ENCODE measurements at places on chromosomes 13 and 19.

DNA sequence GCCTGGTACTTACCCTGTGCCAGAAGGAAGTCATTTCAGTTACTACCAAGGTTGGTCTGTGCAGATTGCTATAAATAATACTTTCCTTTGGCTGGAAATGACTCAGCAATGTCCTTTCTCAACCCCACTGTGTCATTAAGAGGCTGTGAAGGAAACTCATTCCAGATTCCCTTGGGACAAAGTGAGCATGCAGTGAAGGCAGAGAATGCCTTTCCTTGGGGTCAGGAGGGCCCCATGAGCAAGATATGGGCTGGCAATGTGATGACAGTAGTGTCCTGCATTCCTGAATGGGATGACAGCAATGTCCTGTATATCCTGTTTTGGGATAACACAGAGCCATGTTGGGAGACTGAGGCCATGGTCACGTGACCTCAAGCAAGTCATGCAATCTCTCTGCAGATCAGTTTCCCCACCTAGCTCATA, 213.1 kb upstream of the TMTC4 start:
- DNase-seq = no peak

GRCh38 chr19:29683009-29683408, 17.7 kb downstream of the PLEKHF1 start:
- no peak for DNase-seq

DNA sequence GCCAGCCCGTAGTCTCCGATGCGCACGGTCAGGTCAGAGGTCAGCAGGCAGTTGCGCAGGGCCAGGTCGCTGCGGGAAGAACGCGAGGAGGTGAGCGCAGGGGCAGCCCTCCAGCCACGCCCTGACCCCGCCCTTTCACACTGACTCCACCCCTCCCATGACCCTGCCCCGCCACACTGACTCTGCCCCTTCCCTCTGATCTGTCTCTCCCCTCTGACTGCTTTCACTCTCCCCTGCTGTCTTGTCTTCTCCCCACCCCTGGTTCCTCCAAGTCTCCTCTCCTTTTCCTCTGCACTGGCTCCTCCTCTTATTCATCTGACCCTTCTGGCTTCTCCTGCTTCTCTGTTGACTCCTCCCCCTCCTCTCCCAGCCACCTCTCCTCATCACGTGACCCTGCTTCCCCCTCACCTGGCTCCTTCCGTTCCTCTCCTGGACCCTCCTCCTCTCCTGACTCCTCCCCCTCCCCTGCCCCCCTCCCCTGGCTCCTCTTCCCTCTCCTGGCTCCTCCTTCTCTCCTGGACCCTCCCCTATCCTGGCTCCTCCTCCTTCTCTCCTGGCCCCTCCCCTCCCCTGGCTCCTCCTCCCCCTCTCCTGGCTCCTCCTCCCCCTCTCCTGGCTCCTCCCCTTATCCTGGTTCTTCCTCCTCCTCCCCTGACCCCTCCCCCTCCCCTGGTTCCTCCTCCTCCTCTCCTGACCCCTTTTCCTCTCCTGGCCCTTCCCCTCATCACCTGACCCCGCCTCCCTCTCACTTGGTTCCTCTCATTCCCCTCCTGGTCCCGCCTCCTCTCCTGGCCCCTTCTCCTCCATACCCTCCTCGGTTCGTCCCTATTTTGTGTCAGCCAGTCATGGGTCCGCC, 9.9 kb downstream of the LMTK3 start:
- DNase-seq = peak; percentile 50

GRCh38 chr19:7348587-7349230, at the start of gene ARHGEF18:
ARHGEF18 (plus strand) TSS chr19:7348937; CDS start chr19:7362891, 13,954 bp downstream.
- peak; percentile 24 for DNase-seq

GRCh38 chr13:59480396-59481259, 683.1 kb downstream of the DIAPH3 start:
- no peak for DNase-seq

Data from activated T-helper 9 cell treated with anti-CD3 and anti-CD28 coated beads, Interleukin-2, amount 50 U/mL, for 16 hours (primary cell).